ENCODE measurements at places on chromosomes 7 and 10.
A peak's percentile ranks its signal among the peaks of the same experiment; 100 is the strongest.

GRCh38 chr10:129627442-129627841, 160.4 kb downstream of the MGMT start:
- DNase-seq, result no peak

DNA sequence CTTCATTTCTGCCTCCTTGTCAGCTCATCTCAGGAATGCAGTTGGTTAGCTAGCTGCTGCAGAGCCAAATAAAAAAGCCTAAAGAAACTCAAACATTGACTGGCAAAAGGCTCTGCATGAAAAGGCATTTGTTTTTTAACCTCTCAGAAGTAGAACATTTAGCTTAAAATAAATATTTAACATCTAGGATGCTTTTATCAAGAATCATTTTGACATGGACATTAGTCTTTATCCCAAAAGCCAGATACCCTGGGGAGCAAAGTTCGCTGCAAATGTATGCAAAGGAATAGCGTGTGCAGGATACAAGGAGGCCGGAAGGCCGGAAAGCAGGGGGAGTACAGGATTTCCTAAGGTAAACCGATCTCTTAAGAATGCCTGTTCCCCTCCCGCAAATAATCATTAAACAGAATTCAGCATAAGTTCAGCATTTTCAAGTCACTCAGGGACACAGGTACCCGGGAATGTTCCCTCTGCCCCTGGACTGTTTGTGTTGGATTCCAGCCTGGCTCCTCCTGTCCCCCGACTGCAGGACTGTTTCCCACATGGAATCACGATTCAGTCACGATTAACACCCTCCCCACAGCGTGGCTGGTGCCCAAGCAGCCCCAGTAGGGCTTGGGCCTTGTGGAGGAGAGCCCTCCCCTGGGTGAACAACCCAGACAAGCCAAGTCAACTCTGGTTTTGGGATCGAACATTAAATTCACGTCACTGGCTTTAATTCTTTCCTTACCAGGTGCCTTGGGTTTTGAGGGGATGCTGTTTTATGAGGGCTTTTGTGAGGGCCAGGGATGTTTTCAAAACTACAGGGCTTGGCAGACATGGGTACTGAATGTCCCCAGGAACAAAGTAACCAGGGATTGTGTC, 97.8 kb downstream of the HIPK2 start:
- no peak for DNase-seq

- DNase-seq, result no peak
These were observed 35.7 kb downstream of the PDZD8 start for GRCh38 chr10:117339578-117339977.

GRCh38 chr10:50394832-50395231, 143.5 kb upstream of the ASAH2 start:
- no peak for DNase-seq

GRCh38 chr10:69359594-69359993, 57.1 kb downstream of the TACR2 start:
- no peak for DNase-seq

GRCh38 chr7:91710881-91711280, 169.6 kb downstream of the MTERF1 start:
- no peak for DNase-seq

- DNase-seq, result no peak
These were observed 23.3 kb downstream of the MACC1 start for GRCh38 chr7:20193873-20194272.

DNA sequence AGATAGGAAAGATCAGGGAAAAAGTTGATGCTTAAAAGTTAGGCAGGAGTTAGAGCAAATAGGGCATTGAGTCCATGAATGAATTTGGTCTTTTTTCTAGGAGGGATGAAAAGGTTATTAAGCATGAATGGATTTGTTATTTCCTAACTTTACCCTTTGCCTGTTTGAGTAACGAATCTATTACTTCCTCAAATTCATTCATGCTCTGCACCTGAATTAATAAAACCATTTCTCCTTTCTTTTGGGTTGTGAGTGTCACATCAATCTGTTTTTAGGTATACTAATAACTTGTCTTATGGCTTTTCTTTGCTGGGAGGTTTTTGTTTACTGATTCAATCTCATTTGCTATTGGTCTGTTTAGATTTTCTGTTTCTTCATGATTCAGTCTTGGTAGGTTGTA, 1217.7 kb upstream of the CELF2 start:
- DNase-seq, result no peak

DNA sequence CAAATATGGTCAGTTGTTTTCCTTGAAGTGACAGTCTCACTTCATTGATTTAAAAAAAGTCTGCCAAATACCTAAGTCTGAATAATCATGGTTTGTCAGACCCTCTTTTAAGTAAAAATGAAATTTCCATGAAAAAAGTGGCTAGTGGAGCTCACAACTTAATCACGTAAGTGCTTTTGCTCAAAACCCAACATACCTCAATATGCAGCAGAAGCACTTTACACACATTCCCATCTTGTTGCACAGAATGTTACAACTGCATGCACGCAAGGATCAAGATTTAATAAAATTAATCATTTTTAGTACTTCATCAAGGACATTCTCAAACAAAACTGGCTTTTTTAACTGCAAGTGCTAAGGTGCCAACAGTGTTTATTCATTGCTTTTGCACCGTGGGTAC, 21.6 kb downstream of the EZH2 start:
- no peak for DNase-seq

DNA sequence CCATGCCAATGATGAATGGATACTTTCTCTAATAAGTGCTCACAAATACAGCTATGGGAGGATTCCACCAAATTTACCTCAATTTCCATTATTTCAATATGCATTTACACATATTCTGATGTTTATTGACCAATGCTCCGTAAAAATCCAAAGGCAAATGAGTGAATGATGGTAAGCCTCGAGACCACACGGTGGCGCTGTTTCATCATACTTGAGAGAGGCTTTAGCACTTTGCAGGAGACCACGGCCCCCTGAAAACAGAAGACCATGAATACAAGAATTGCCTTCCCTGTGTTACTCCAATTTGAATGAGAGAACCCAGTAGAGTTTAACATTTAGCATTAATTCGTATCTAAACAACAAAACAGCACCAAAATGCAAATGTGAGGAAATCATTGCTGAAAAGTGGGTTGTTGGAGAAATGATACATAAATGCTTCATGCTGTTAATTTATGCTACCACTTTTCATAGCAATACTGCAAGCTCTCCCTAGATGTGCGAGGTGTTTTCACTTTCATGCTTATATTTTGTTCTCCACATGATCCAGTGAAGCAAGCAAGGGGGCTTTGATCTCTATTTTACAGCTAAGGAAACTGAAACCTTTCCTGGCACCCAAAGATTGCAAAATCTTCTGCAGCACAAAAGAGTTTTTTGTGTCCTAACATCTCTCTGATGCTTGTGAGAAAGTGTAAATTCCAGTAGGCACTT, 35.4 kb downstream of the TRIL start:
- DNase-seq, result peak; percentile 20

DNA sequence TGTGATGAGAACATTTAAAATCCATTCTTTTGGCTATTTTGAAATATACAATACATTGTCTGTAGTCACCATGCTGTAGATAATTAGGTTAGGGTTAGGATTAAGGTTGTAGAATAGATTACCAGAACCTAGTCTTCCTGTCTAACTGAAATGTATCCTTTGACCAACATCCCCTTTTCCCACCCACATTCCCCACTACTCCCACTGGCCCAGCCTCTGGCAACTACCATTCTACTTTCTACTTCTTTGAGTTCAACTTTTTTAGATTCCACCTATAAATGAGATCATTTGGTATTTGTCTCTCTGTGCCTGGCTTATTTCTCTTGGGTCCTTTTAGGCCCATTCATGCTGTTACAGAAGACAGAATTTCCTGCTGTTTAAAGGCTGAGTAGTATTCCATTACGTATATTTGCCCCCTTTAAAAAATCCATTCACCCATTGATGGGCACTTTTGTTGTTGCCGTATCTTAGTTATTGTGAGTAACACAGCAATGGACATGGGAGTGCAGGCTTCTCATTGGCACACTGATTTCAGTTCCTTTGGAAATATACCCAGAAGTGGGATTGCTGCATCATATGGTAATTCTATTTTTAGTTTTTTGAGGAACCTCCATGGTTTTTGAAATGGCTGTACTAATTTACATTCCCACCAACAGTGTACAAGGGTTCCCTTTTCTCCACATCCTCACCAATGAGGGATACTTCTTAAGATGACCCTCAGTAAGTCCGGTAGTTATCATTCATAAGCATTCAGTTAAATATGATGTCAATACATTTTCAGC, 104.0 kb downstream of the RALA start:
- DNase-seq, result no peak

DNA sequence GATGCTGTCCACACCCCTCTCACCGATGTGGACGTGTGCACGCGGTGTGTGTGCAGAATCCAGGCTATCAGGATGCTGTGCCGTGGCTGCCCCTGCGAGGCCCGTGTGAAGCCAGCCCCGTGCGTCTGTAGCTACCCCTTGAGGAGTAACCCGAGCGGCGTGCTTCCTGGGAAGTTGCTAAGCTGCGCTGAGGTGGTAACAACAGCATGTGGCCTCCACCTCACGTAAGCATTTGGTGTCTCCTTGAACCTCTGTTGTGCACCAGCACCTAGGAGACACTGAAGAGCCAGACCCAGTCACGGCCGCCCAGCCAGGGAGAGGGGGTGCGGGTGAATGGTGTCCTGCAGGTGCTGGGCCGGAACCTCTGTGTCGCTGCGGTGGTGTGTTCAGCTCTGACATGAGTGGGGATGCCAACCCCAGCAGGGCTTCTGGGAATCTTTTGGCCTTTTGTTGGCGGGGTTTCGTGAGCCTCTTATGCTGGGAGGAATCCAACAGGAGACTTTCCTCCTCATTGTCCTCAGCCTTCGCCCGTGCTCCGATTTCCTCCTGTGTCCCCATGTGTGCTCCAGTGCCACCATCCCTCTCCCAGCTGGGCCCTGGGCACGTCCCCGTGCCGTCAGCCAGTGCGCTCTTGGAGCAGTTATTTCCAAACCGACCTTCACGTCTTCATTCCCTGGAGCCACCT, 60.4 kb downstream of the DNAJB6 start:
- DNase-seq, result no peak

DNA sequence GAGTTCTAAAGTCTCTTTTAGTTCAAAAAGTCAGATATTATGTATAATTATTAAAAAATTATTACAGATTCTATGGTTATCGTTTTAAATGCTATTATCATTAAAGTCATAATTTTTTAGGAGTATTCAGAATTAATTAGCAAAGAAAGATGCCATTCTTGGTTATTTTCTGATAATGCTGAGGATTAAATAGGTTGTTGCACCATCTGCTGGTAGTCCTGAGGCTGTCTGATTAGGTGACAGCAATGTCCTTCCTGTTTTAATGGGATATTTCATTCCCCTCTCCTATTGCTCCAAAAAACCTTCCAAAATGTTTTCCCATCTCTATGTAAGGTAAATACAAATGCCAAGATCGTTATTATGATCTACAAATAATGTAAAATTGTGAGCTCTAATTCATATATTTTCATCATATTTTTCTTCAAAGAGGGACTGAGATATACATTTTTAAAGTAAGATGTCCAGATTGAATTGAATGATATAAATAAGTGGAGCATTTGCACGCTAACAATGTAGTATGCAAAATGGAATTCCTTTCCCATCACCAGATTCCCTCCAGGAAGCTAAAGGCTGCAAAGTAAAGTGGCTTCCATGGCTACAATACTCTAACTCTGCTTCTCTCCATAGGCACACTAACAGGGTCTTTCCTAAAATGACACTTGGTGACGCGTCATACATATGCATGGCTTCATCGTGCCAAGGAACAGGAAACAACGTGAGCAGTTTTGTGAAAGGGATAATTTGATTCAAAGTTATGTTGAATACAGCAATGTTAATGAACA, 58.8 kb upstream of the AKR1E2 start:
- no peak for DNase-seq

- DNase-seq, result no peak
These were observed at the start of gene VSTM2A for GRCh38 chr7:54541669-54542625. VSTM2A (plus strand) TSS chr7:54542375; CDS start chr7:54542731, 356 bp downstream.

DNA sequence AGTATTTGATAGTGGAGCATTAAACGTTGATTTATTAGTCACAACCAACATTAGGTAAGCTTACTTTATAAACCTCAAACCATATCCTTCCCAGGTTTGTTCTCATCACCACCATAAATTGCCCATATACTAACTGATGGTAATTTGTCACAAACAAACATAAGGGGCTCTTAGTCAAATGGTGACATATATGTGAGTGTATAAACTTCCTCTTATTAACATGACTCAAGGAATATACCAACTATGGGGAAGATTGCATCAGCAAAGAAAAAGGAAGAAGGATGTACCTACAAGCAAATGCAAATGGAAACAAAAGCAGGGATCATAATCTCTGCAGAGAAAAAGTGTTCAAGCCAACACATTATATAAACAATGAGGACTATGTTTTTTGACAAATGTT, 418.2 kb upstream of the AKR1E2 start:
- DNase-seq, result no peak

DNA sequence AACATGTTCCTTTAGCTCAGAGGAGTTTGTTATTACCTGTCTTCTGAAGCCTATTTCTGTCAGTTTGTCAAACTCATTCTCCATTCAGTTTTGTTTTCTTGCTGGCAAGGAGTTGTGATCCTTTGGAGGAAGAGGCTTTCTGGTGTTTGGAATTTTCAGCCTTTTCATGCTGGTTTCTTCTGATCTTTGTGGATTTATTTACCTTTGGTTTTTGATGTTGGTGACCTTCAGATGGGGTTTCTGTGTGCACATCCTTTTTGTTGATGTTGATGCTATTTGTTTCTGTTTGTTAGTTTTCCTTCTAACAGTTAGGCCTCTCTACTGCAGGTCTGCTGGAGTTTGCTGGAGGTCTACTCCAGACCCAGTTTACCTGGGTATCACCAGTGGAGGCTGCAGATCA, 118.6 kb downstream of the PPP1R9A start:
- no peak for DNase-seq

GRCh38 chr7:37097983-37098382, 350.7 kb downstream of the ELMO1 start:
- no peak for DNase-seq

DNA sequence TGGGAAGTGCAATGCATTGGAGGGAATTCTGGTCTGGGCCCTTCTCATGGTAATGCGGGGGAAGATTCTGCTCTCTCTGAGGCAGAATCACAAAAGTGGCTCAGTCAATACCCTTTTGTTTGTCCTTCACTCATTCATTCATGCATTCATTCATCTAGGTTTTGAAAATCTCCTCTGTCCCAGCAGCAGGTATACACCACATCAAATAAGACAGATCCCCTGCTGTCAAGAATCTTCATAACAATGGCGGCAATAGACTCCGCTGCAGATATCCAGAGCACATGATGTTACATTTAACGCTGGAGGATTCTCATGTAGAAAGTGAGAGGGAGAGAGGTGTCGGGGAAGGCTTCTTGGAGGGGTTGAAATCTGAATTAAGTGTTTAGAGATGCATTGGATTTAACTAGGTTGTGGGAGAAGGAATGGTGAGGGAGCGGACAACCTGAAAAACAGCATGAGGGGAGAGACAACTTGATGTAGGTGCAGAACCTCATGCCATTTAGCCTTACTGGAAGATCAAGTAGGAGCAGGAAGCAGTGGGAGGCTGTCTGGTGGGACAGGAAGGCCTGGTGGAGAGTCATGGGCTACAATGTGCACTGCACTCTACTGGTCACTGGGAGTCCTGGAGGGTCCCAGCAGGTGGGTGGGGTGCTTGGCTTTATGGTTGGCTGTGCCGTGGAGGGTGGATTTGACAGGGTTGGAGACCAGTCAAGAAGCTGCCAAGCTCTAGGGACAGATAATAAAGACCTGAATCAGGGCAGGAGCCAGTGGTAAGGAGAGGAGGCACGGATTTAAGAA, 5.2 kb upstream of the FAM180A start:
- no peak for DNase-seq
